ENCODE measurements at places on chromosomes 6 and 20.

DNA sequence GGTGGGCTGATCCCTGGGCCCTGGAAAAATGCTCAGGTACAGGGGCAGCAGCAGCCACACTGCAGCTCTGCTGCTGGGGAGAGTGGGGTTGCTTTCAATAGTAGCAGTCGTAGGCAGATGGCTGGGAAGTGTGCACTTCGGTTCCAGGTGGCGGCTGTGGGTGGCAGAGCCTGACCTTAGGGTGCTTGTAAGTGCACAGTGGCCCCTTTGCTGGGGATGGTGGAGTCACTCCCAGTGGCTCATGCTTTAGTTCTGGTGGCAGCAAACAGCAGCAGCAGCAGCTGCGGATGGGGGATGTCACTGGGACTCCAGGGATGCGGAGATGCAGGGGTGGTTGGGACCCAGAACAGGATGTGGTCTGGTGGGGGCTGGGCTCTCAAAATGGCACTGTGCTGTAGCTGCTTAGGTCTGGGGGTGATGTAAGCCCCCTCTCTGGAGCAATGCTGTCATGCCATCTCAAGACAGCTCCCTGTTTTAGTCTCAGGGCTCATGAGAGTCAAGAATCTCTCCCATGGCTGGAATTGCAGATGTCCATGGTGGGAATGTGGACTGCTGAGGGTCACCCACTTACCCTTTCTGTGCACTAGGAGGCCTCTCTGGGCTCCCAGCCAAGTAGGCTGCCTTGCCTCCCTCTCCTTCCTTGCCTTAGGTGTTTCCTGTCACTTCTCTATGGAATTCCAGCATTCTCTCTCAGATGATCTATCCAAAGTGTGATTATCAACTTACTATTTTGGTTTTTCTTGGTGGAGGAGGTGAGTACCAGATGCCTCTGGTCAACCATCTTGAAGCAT is 146.7 kb upstream of the SLC22A23 start:
- DNase-seq: no peak

DNA sequence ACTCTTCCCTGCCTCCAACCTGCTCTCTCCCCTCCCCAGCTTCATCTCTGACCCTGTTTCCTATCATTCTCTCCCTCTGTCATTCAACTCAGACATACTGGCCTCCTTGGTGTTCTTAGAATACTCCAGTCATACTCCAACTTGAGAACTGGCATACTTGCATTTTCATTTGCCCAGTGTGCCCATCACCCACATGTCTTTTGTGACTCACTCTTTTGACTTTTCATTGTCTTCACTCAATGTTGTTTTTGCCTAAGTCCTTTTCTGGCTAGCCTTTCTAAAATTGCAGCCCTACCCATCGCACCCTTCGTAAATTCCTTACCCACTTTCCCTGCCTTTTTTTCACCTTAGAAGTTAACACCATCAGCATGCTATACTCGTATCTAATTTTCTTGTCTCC is 77.0 kb upstream of the CD2AP start:
- no peak for DNase-seq

DNA sequence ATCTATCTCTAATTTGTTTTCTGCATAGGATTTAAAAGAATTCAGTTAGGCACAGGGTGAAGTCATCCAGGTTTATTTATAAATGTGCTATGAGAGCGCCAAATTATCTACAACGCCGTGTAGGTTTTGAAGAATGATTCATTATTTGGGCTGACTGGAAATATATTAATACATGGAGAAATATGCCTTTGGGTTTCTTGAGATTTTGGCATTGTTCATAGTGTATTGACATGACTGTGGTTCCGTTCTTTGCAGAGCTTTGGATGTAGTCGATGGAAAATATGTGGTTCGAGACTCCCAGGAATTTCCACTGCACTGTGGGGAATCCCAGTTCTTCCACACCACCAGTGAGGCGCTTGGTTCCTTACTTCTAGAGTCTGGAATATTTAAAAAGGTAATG is 90.9 kb downstream of the CRYBG1 start:
- DNase-seq: no peak

GRCh38 chr6:113995634-113996033 is 24.7 kb upstream of the HDAC2 start:
- DNase-seq: peak; percentile 91

DNA sequence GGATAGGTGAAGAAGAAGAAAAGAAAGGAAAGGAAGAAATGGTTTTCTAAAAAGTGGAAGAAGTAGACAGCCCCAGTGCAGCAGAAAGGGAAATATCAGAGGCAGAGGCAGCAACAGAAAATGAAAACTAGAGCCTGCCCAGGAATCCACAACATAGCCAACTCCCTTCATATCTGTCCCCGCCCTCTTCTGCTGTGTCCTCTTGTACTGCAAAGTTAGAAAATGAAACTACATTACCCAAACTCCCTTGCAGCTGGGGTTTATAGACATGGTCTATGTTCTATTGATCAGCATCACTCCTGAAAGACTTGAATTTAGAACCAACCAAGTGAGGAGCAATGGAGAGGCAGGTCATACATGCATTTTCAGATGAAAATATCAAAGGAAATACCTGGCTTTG is 200.5 kb upstream of the PHACTR1 start:
- DNase-seq: no peak

DNA sequence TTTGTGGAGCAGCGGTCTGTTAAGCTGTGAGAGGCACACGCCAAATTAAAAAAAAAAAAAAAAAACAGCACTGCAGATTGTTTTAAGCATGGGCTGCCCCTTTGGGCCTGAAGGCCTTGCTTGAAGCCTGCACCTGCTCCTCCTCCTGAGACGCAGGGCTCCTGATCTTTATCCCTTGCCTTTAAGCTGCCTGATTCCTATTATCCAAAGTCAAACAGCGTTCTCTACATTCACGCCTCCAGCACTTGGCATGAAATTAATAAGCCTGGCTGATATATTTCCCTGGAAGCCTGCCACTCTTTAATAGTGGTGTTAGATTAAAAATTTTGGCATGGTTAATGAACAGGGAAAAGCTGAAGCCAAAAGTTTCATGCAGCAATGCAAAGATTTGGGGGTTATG is 163.9 kb downstream of the FAXC start:
- no peak for DNase-seq

DNA sequence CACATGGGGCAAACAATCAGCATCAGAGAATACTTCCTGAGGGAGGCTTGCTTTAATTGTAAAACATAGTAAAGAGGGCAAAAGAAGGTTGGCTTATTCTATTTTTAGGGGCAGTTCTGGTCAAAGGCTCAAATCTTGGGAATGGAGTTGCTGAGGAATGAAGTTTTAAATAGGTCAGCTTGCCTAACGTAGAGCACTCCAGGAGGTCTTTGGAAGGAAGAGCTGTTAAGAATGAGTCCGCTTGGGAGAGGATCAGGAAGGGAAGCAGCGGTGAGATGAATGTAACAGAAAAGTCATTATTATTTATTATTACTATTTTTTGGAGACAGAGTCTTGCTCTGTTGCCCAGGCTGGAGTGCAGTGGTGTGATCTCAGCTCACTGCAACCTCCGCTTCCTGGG is 108.7 kb downstream of the ZFAND3 start:
- DNase-seq: no peak

- no peak for DNase-seq
These were observed 318.9 kb upstream of the PLCB4 start for GRCh38 chr20:8749986-8750385.

- DNase-seq: peak; percentile 77
These were observed 47.8 kb upstream of the TRAF3IP2 start for GRCh38 chr6:111653434-111653833.

DNA sequence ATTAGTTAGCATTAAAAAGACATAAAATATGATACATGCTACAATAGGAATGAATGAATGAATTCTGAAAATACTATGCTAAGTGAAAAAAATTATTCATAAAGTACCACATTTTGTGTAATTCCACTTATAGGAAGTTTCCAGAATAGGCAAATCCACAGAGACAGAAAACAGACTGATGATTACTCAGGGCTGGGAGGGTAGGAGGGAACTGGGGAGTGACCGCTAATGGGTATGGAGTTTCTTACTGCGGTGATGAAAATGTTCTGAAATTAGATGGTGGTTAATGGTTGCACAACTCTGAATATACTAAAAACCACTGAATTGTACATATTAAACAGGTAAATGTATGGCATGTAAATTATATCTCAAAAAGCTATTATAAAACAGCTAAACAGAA is 22.6 kb downstream of the FERMT1 start:
- no peak for DNase-seq

DNA sequence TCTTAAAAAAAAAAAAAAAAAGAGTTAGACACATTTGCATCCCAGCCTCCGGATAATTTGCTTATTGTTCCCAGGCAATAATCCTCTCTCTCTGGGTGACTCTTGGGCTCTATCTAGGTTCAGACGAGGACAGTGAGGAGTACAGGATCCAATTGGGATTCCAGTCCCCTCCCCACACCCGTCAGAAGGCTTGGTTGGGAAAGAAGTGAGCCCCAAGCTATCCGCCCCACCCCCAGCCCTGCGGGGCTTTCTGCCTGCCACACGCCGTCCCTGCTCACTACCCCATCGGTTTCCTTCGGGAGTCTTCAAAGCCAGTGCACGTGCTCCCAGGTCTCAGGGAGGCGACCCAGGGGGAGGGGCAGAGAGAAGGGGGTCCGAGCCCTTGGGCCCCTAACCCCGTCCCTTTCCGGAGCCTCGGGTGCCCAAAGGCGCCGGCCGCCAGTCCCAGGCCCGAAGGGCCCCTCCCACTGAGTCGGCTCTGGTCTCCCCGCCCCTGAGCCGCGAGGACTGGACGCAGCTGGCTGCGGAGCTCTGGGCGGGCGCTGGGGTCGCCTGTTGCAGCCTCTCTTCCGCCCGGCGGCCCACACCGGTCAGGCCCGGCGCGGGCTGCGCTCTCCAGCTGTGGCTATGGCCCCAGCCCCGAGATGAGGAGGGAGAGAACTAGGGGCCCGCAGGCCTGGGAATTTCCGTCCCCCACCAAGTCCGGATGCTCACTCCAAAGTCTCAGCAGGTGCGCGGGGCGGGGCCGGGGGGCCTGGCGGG is 2.5 kb downstream of the MYMX start:
- DNase-seq: peak; percentile 82

- no peak for DNase-seq
These were observed 87.6 kb upstream of the FRMD1 start for GRCh38 chr6:168166627-168167026.

DNA sequence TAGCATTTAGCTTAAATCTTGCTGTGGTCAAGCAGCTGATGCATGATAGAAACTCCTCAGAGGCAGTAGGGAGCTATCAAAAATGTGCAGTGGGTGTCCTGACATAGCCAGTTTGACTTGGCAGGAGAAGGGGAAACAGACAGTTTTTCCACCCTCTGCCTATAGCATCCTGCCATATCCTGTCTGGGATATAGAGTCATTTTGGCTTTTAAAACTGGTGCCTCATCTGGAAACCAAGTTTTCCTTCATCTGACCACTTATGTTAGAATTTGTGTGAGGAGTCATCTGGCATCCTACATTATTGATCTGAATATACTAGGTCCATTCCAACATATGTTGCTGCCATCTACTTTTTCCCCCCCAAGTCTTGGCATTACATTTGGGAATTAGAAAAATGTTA is 284.1 kb downstream of the CD109 start:
- no peak for DNase-seq

- no peak for DNase-seq
These were observed 74.1 kb upstream of the TOX2 start for GRCh38 chr20:43840382-43841070.

DNA sequence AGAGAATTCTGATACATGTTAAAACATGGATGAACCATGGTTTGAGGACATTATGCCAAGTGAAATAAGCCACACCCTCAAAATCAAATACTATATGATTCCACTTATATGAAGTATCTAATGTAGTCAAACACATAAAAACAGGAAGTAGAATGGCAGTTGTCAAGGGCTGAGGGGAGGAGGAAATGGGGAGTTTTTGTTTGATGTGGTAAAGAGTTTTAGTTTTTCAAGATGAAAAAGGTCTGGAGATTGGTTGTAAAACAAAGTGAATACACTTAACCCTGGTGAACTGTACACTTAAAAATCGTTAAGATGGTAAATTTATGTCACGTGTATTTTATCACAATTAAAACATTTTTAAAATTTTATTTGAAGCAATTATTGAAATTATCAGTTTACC is 127.4 kb upstream of the GRIK2 start:
- no peak for DNase-seq

DNA sequence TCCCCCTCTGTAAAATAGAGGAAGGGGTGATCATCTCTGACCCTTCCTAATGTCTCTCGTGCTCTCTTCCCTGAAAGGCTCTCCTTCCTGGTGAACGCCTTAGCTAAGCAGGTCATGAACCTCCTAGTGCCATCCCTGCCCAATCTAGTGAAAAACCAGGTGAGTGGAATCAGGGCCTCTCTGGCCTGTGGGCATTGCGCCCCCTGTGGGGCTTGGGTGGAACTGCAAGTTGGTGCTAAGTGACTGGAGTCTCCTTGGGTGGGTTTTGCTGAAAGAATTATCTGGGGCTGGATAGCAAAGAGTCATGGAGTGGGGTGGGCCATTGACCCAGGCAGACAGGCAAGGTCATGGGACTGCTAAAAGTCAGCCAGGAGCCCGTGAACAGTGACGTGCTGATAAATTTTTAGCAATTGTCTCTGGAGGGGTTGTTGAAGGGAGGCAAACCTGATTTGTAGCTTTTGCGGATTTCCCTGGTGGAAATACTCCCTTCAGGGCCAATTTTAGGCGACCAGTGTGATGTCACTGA is 8.9 kb downstream of the BPIFB1 start:
- peak; percentile 34 for DNase-seq

DNA sequence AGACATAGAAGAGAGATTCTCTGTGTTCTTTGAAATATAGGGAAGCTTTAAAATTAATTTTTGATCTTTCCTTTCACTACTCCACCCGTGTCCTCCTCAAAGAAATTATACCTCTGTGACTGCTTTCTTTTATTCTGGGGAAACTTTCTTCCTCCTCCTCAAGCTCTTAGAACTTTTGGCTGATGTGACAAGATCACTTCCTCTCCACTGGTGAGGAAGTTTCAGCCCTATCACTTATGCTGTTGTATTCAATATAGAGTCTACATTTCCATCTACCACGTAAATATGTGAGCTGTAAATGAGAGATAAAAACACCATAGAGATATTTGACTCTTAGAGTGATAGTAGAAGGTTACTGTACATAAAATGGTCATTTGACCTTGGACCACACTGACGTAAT is 141.9 kb upstream of the SASH1 start:
- no peak for DNase-seq

DNA sequence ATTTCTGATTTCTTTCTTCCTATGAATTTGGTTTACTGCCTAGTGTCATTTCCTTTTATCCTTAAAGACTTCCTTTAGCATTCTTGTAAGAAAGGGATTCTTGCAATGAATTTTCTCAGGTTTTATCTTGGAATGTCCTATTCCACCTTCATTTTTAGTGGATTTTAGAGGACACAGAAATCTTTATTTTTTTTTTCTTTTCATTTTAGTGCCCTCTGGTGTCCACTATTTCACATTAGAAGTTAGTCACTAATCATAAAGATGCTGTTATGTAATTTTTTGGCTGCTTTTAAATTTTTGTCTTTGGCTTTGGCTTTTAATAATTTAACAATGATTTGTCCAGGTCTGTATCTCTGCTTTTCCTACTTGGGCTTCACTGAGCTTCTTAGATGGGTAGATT is 28.1 kb downstream of the LMBRD1 start:
- no peak for DNase-seq

Data from NCI-H774 (cell line).